T1000 (cell line): ENCODE measurements at places on chromosomes 11 and 22.

GRCh38 chr22:47014636-47015345, 252.3 kb downstream of the TBC1D22A start:
- no peak for DNase-seq

DNA sequence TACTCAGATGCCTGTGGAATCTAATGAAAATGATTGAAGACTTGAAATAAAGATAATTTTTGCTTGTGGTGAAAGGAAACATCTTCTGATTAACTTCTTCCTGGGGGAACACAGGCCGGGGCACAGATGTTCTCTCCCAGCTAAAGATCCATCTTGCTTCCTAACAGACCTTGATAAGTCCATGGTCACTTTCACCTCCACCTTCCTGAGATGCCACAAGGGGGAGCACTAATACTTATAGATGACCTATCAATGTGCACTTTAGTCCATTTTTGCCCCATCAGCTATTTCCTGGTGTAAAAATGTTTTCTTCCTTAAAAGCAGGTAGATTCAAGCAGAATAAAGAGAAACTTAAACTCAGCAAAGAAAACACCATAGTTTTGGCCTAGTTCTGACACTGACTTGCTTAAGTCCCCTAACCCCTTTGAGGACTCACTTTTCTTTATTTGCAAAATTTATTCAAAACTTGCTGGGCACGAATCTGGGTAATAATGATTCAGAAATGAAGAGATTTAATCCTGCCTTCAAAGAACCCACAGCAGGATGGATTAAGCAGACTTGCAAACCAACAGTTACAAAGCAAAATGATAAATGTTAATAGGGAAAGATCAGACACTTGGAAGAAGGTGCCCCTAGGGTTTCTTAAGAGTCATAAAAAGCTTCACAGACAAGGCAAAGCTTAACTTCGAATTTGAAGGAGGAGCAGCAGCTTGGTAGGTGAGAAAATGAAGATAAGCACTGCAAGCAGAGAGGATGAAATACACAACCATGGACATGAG, 158.7 kb downstream of the RAB38 start:
- DNase-seq = peak; percentile 16

DNA sequence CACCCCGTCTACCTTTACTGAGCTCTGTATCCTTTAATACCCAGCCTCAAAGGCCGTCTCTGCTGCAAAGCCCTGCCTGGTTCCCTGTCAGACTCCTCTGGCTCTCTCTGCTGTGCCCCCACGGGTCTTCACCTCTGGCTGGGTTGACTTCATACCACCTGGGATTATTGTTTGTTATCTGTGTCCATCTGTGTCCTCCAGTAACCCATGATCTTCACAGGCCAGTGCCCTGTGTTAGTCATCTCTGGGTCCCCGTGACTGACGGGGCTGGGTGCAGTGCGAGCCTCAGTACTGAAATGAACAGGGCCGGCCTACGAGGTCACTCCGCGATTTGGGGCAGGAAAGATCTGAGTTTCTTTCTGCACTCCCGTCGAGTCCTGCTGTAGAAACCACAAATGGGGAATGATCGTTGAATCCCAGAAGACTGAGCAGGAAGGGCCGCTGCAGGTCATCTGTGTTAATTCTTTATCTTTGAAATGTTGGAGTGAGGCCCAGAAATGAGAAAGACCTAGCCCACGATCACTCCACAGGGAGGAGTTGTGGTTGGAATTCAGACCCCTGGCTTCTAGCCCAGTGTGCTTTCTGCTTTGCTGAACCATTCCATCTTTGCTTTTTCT, 12.3 kb upstream of the TUB start:
- DNase-seq = peak; percentile 53

- no peak for DNase-seq
Observed at GRCh38 chr11:63907808-63908530, 9.0 kb downstream of the RCOR2 start.

DNA sequence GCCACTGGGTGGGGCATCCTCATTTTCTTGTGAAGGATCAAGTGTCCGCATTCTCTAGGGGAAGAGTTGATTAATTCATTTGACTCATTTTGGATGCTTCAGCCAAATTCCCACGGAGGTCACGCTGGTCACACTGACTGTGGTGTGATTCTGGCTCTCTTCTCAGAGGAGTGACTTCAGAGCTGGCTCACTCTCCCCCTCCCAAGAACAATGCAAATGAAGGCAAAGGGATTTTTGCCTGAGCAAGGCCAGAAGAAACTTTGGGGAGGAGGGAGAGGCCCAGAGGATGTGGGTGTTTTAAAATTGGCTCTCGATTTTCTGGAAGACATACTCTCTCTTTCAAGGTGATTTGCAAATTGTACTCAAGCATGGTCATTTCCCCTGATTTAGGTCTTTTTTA, 51.1 kb upstream of the LMO2 start:
- no peak for DNase-seq

DNA sequence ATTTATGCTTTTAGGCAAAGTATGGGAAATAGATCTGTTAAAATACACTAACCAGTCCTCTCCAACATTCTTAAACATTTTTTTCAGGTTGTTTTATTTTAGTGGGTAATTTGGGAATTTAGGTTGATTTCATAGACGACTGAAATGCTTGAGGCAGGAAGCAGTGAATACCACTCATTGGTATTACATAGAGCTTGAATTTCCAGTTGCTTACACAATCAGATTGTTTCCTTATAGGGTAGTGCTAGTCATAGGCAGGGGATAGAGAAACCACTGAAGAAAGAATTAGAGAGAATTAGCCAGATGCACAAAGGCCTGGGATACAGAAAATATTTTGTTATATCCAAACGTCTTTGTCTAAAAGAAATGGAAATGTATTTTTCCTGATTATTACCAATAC, 23.9 kb upstream of the LYVE1 start:
- DNase-seq = no peak

DNA sequence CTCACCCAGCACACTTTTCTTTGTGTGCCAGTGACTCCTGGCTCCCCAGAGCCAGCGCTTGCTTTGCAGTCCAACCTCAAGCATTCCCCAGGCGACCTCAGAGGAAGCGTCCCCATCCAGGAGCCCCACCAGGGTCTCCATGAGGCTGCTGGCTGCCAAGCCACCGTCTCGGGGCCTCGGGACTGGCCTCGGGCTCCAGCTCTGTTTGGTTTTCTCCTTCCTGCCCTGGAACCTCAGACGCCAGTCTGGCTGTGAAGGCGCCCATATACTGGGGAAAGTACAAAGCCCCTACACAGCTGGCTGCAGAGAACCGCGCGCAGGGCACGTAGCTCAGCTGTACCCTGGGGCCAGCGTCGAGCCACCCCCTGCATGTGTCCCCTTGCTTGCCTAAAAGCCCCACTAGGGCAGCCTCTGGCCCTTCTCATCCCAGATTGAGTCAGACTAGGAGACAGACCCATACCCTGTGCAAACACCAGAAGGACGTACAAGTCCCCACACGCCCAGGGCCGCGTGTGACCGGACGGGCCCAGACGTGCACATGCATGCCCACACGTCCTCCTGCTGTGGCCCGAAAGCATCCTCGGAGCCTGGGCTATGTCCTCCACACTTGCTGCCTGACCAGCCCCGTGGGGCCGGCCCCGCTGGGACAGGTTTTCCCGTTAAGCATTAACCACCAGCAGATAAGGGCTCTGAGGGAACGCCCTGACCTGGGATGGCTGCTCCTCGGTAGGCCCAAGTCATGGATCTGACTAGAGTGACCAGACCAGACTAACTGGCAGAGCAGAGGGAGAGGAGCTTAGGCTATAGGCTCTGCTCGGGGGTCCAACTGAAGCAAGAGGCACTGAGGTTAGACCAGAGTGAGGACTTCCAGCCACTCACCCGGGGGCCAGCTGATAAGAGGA, 4.2 kb upstream of the SYT8 start:
- DNase-seq = no peak

DNA sequence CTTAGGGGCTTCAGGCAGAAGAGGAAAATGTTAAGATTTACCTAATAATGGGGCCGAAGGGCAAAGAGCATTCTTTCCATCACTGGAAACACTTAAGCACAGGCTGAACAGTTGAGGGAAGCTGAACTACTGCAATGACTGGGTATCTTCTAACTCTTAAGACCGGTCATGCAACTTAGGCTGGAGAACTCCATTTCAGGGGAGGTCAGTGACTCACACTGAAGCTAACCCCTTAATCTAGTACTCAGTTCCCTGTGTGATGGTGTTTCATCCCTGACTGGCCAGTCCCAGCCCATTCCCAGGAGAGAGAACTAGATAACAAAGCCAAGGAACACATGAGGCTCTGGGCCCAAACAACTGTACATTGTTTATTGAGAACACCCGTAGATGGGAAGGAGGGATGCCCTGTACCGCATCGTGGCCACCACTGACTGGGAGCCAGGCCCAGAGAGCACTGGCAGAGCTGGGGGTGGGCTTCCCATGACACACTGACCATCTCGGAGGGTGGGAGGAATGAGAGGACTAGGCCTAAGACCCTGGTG, 10.5 kb downstream of the RPL27A start:
- DNase-seq = no peak

GRCh38 chr22:25090225-25090890, 109.3 kb upstream of the CRYBB3 start:
- no peak for DNase-seq

DNA sequence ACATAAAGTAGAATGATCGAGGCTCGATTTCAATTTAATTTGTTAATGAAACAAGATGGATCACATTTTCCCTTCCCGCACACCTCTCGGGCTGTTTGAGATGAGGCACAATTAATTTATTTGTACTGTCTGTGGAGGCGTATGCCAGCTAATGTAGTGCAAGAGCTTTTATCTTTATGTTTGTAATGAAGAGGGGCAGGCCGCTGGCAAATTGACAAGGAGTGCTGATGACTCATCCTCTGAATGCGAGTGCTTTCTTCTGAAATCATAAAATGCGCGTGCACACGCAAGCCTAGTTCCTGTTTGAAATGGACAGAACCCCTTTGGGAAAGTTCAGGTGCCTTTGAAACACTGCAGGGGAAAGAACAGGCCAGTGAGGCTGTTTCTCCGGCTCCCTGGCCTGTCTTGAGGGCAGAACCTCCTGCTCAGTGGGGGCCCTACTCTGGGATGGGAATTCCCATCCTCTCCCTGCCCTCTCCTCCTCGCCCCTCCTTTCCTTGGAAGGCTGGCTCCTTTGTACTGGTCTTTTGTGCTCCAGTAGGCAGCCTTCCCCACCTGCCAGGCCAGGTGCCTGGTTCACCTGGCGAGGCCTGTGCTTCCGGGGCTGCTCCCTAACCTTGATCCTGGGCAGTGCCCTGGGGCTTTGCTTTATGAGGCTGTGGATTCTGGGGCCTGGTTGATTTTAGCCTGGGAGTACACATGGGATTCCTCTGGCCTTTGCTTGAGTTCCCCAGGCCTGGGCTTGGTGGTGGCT, 50.3 kb downstream of the TEAD1 start:
- DNase-seq = peak; percentile 52

- no peak for DNase-seq
Observed at GRCh38 chr11:48005831-48006270, 25.5 kb downstream of the PTPRJ start.

DNA sequence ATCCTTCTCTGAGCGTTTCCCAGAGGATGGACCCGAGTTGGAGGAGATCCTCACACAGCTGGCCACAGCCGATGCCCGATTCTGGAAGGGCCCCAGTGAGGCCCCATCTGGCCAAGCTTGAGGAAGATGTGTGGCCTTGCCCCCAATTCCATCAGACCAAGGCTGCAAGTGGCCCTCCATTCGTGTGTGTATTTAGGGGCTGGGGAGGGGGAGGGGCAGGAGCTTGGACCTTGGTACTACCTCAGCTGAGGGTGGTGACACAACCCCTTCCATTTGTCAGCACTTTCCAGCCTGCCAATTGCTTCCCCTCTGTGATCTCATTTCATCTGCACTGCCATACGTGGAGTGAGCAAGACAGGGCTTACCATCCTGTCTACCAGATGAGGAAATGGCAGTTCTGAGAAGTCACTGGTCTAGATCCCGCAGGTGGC, 1.3 kb upstream of the BBS1 start:
- no peak for DNase-seq
